ENCODE measurements at places on chromosomes 6 and 20.

- no peak for DNase-seq
Measured at GRCh38 chr6:123169774-123170095, 173.7 kb downstream of the CLVS2 start.

DNA sequence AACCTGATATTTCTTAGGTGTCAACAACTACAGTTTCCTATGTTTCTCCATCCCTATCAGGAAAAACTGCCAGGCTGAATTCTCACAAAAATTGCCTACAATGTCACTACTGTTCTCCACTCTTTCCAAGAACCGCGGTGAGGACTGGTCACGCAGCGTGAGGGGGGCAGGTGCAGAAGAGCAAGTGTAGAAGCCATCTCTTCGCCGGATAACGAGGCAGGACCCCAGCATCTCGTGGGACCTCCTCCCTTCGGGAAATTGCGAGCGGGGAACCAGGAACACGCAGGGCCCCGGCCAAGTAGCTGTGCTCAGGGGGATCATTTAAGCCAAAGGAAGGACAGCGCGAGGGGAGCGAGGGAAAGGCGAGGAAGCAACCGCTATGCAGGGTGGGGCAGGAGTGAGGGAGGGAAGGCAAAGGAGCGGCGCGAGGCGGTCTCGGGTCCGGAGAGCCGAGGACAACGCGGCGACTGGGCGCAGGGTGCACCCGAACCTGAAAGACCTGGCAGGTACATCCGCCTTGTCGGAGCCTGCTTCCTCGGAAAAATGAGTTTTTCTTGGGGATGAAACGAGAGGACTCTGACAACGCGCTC lies 559 bp downstream of the APMAP start:
- peak; percentile 22 for DNase-seq

- DNase-seq: no peak
Measured at GRCh38 chr6:12555781-12556180, 160.8 kb upstream of the PHACTR1 start.

- no peak for DNase-seq
Measured at GRCh38 chr6:155415953-155416352, 39.7 kb downstream of the NOX3 start.

- no peak for DNase-seq
Measured at GRCh38 chr20:54172856-54173652, 732 bp downstream of the CYP24A1 start.

DNA sequence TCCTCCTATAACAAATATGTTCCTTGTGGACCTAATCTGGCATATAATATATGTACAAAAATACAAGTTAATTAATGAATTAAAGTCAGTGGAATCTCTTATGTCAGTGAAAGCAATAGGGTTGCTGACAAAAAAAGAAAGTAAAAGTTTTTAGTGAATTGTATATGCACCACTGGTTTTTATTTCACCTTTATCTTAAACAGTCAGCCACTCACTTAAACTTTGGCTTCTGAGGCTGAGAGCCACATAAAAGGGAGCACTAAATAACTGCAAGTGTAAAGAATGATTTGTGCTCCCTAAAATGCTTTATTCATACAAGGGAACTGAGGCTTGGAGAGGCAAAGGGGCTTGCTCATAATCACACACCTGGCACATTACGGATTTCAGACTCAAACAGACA lies 9.9 kb upstream of the F13A1 start:
- no peak for DNase-seq

DNA sequence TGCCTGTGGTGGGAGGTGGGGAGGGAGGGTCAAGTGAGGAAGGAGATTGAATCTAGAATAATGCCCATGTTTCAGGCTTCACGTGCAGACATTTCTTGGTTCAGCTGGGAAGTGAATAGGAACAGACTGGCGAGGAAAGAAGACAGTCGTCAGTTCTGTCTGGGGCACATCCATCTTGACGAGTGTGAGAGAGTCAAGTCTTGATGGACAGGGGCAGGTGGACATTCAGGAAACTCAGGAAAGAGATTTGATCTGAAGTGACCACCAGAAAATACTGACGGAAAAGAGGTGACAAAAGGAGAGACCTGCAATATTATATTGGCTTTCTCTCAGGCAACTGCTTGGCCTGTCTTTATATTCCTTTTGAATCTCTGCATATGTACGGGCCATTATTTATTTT lies 68.6 kb downstream of the ESR1 start:
- DNase-seq: no peak

- DNase-seq: no peak
Measured at GRCh38 chr20:5923493-5923892, 26.8 kb downstream of the TRMT6 start.

- no peak for DNase-seq
Measured at GRCh38 chr6:110822249-110822648, 7.0 kb upstream of the CDK19 start.

- no peak for DNase-seq
Measured at GRCh38 chr6:72936766-72937559, 288.3 kb downstream of the KHDC1L start.

DNA sequence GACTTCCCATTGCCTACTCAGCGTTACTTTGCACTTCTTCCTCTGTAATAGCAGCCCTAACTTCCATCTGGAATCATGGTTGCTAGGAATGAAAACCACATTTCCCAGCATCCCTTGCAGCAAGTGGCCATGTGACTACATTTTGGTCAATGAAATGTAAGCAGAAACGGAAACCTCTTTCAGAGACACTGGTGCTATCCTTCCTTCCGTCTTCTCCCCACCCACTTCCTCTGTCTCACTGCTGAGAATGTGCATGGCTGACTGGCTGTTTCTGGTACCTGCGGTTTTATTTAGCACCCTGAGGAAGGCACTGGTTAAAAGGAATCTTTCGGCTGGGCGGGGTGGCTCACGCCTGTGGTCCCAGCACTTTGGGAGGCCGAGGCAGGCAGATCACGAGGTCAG lies 107.4 kb downstream of the SCML4 start:
- DNase-seq: peak; percentile 75

DNA sequence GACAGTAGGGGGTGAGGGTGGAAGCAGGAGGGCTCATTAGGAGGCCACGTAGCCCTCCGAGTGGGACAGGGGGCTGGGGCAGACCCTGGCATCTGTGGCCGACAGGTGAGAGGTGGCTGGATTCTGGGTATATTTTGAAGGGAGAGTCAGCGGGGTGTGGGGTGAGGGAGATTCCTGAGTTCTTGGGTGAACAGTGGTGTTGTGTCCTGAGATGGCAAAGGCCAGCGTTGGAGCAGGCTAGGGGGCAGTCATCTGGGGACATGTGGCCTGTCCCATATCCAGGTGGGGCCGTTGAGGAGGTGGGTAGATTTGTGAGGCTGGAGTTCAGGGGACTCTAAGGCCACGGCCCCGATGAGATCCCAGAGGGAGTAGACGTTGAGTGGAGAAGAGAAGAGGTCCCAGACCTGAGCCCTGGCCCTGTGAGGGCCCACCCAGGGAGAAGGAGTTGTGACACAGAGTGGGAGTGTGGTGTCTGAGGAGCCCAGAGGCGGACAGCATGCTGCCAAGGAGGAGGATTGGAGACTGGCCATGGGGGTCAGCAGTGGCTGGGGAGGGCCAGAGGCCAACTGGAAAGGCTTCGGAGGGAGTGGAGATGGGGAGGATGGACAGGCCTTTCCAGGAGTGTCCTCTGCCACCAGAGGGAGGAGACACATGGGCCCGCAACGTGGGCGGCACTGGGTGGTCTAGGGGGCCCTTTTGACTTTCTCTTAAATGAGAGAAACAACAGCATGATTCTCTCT lies 19.6 kb downstream of the PACSIN1 start:
- DNase-seq: no peak

- no peak for DNase-seq
Measured at GRCh38 chr20:17320456-17320855, 93.6 kb downstream of the PCSK2 start.

DNA sequence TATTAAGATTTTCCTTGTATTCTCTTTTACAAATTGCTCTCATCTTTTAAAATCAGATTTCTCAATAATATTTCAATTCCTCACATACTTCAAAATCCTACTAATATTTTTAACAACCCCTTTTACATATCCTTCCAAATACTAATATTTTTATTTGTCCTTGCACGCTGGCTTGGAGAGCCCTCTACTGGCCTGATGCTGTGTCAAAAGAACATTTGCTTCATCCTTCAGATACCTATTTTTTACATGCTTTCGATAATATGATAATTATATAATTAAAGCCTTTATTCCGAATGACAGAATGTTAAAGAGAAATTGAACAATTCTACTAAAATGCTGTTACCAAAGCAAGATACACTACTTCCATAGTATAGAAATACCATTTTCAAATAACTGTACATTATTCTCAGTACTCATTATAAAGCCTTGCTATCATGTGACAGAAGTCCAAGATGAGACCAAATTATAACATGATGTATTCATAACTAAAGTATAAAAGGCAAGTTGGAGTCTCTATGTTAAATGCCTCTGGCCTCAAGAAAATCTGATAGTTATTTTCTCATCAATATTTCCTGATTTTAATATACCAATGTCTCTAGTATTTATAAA lies 39.0 kb upstream of the PLN start:
- DNase-seq: no peak

GRCh38 chr6:98840996-98841513 lies 6.7 kb downstream of the POU3F2 start:
- no peak for DNase-seq

DNA sequence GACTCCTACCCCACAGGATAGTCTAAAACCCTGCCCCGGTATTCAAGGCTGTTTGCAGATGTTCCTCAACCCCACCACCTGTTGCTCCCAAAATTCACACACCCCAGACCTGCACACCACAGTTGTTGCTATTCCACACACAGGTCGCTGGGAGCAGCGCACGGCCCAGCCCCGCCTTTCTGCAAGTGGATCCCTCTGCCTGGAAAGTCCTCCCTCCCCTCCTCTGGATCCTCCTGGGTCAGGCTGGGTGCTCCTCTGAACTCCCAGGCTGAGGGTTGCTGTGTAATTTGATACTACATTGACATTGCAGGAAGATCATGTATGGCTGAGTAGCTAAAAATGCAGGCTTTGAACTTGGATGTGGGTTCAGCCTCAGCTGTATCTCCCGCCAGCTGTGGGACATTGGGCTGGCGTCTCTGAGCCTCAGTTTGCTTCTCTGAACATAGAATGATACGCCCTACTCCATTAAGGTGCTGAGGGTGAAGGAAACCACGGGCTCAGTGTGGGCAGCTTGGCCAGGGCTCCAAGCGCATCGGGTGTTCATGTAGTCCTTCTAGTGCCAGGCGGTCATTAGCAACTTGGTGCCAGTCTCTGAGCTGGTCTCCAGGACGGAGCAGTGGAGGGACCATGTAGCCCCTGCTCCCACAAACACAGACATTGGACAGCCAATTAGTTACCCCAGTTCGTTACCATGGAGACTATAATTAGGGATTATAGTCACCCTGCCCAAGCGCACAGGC lies 13.9 kb upstream of the CCN5 start:
- DNase-seq: no peak

DNA sequence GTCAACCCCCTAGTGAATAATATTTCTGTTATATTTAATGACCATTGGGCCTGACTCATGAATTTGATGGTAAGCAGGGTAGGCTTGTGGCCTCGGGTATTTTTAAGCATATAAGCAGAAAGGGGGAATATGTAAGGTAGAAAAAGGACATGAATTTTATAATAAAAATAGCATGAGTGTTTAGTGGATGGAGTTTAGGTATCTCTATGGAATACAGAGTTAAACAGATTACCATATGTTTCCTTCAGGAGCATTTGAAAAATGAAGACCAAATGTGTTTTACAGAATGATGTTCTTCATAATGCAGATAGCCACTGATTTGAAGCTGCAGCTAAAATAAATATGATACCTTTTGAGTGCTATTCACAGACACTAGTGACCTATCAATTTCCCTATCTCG lies 191.7 kb upstream of the TSHZ2 start:
- DNase-seq: no peak

- no peak for DNase-seq
Measured at GRCh38 chr6:28771401-28772267, 152.2 kb downstream of the TRIM27 start.

DNA sequence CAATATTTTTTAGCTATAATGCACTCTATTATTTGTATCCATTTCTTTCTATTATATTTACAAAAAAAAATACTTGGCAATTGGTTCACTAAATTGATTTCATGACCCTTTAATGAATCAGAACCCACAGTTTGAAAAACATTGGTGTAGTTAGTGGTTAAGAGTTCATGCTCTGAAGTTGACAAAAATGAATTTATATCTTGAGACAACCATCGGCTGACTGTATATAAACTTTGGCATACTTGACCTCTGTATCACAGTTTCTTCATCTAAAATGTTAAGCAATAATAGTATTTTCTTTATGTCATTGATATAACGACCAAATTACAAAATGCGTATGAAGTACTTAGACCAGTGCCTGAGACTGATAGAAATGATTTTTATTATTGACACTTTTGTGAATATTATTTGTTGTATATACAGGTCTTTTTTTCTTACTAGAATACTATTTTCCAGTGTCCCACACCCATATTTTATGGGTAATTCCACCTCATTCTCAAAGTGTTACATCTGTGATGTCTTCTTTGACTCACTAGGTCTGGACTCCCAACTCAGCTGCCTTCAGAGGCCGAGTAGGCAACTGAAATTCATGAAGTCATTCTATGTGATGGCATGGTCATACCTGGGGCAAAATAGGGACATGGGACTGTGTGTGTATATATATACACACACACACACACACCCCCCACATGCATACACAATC lies 459.2 kb downstream of the RFPL4B start:
- DNase-seq: no peak

- DNase-seq: no peak
Measured at GRCh38 chr20:56796345-56796744, 167.2 kb downstream of the TFAP2C start.

DNA sequence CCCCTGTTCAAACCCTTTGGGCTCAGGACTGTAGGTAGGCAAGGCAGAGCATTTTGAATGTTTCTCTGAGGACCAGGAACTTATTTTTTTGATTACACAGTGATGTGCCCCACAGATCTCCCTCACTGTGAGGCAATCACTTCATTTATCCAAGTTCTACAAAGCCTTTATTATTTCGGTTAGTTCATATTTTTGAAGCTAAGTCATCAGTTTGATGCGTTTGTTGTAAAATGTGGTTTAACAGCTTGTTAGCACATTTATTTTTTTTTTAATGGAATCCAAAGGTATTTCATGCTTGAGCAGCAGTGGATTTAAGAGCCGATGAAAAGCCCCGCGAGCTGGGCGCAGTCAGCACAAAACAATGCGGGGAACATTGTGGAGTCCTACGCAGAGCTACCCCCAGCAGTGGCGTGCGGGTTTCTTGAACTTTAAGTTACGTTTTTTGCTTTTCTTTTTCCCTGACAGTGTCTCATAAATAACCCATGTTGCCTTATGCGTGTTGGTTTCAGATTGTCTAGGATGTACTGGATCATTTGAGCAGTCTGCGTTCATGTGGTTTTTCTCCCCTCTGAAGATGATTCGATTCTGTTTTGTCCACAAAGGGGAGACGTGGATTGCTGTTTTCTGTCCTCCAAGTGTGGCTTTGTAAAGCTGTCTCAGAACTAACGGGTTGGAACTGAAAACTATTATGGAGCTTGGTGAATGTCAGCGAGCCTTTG lies 233.6 kb upstream of the BMP2 start:
- DNase-seq: no peak

- no peak for DNase-seq
Measured at GRCh38 chr6:135233686-135234491, 52.8 kb downstream of the MYB start.
